Bronchial epithelial cell (primary cell): ENCODE measurements at places on chromosomes 12 and 14. TPM values are rescaled to one million over a fixed set of nuclear protein-coding genes. Genes with fewer than 3 reads are reported as not detected.

- peak; percentile 34 for DNase-seq
These were observed 75.4 kb upstream of the PWP1 start for GRCh38 chr12:107610021-107610859.

GRCh38 chr12:101854747-101855146 lies 22.6 kb upstream of the DRAM1 start:
- no peak for DNase-seq

DNA sequence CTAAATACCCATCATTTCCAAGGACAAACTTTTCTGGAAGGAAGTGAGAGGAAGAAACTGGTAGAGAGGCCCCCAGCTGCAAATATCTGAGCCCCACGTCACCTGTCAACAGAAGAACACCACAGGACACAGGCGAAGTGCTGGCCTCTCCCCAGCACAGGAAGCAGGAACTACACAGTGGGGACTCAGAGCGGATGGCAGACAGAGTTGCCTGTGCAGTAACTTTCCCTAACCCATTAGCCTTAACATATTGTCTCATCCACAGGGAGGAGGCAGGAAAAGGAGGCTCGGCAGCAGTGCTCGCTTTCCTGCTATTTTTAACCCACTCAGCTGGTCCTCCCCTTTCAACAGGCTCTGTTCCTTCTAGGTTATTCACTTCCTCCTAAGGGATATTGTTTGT lies 111.5 kb upstream of the TMPO start:
- no peak for DNase-seq

DNA sequence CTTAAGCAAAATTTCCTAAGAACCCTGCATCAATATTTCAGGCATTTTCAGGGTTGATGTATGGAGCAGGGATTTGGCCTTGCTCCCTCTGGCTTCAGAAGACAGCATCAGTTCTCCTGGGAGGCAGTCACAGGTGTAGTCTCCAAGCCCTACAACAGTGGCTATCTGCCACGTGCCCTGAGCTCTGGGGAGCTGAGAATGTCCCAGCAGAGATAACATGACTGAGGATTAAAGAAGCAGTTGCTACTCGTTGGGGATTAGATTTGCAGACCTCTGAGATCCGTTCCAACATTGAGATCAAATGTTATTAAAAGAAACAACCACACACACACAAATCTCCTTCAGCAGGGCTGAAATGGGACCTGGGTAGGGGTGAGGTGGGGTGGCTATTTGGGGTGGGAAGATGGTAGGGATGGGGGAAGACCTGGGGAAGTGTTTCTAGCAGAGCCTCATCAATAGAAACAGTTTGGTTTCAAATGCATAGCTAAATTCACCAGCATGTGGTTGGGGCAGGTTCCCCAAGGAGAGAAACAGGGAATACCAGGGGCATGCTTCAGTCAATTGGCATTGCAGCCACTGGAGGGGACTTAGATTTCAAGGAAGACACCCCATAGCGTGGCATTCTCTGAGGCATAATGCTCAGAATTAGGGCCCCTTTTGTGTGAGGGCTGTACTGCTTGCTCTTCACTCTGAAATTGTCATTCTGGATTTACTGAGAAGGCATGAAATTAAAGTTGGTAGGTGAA lies 15.2 kb upstream of the FAM234B start:
- DNase-seq = no peak

Gene SERPINA4
- not detected in 2 replicates for total RNA-seq
